ENCODE measurements at places on chromosomes 5 and 9.

DNA sequence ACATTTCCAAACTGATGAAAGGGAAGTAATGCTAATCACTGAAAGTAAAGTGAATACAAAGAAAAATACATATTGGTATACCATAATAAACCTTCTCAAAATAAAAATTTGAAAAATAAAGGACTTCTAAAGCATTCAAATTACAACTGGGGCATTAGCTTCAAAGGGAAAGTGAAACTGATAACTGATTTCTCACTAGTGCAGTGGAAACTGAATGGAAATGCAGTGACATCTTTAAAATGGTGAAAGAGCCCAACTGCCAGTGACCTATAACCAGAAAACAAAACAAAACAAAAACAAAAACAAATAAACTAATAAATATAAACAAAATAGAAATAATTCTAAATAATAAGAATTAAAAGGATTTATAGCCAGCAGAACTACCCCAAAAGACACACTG, 297.5 kb upstream of the GRIN3A start:
- no peak for DNase-seq

GRCh38 chr5:119795768-119796167, 166.4 kb downstream of the FAM170A start:
- no peak for DNase-seq

GRCh38 chr9:75734802-75735201, 155.7 kb upstream of the PCSK5 start:
- DNase-seq, result no peak

DNA sequence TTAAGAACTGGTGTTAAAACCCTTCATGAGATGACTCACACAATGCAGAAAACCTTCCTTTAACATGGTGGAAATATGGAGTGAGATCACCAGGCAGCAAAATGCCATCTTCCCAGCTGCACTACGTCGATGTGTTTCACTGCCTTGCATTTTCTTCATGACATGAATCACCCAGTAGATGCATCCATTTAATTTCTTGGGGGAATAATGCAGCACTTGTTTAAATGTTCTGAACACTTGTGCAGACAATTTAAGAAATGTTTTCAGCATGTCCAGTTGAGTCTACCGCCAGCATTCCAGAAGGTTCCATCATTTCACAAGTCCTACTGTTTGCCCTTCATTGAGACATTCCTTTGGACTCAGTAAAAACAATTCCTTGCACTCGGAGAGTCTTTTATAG, 81.6 kb downstream of the ADAMTS16 start:
- DNase-seq, result no peak

DNA sequence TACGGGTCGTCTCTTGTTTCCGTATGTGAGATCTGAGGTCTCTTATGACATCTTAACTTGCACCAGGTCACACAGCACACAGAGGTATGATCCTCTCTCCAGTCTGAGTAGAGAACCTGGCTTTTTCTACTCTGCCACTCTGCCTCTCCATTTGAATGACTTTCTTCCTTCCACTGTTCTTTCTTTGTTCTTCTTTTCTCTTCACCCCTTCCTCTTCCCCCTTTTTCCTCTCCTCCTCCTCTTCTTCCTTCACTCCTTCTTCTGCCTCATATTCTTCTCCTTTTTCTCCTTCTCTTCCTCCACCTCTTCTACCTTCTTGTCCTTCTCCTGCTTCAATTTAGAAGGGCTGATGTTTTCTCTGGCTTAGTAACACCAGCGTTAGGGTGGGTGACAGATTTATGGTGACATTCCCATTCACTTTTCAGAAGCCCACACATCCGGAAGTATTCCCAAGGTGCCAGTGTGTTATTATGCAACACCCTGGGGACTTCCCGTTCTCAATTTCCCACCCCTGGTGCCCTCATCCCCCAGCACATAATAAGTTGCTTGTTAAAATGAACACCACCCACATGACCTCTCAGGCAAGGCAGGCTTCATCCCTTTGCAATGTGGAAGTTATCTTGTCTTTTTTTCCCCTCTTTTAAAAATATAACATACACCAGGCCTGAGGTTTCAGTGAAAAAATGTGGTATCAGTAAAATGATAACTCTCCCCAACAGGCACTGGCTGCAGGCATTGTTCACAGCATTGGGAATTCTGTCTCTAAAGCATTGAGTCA, 122.0 kb downstream of the PAPPA start:
- DNase-seq, result no peak

- no peak for DNase-seq
Observed at GRCh38 chr5:179805529-179806249, 977 bp downstream of the MGAT4B start.

- no peak for DNase-seq
Observed at GRCh38 chr5:61623401-61624069, 291.5 kb downstream of the ZSWIM6 start.

DNA sequence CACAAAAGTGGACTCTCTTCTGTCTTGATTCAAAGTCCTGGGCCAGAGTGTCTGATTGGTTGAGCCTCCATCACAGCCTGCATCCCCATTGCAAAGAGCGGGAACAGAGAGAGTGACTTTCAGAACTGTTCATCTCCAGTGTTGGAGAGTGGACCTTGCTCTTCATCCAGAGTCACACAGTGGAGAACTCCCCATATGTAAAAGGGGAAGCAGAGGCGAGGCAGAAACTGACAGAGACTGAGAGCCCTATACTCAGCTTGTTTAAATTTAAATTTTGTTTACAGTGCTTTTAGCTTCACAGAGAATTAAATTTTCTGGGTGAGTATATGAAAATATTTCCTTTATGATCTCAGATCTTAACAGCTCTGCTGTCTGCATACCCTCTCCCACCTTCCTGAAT, 70.0 kb upstream of the SSBP2 start:
- no peak for DNase-seq

- no peak for DNase-seq
Observed at GRCh38 chr9:123775289-123776284, 154.3 kb downstream of the DENND1A start.

DNA sequence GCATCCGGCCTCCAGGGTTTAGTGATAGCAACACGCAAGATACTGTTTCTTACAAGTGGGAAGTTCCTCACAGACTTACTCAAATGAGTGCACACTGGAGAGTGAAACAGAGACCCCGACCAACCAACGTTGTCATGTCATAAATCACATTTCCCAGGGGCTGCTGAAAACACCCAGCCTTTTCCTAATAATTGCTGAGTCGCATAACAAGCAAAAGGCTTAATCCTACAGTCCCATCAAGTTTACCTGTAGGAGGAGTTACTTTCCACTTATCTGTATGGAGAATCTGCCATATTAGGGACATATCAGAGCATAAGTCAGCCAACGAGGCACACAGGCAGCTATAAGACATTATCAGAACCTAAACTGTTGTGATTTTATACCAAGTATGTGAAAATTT, 156.4 kb upstream of the LHFPL2 start:
- DNase-seq, result no peak

- DNase-seq, result no peak
Observed at GRCh38 chr9:111037708-111038330, 451 bp downstream of the LPAR1 start.

- no peak for DNase-seq
Observed at GRCh38 chr5:6355294-6355693, 23.1 kb downstream of the MED10 start.

- DNase-seq, result no peak
Observed at GRCh38 chr5:17185773-17186172, 31.7 kb upstream of the BASP1 start.

- DNase-seq, result no peak
Observed at GRCh38 chr9:120109242-120109641, 470.7 kb downstream of the CDK5RAP2 start.

DNA sequence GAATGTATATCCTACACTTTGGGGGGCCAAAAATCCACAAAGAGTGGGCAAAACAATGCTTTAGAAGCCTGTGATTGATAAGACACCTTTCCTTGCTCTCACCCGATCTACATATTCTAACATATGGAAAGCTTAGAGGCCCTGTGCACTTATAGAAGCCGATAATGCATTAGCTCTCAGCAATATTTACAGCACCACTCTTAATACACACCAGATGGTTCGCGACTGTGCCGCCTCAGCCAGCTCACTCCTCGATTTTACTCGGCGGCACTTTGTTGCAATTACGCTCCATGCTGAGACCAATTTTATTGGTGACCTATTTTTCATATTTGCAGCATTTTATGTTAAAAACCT, 18.8 kb downstream of the NR2F1 start:
- DNase-seq, result no peak

- DNase-seq, result no peak
Observed at GRCh38 chr5:151617841-151618710, 26.9 kb upstream of the FAT2 start.

DNA sequence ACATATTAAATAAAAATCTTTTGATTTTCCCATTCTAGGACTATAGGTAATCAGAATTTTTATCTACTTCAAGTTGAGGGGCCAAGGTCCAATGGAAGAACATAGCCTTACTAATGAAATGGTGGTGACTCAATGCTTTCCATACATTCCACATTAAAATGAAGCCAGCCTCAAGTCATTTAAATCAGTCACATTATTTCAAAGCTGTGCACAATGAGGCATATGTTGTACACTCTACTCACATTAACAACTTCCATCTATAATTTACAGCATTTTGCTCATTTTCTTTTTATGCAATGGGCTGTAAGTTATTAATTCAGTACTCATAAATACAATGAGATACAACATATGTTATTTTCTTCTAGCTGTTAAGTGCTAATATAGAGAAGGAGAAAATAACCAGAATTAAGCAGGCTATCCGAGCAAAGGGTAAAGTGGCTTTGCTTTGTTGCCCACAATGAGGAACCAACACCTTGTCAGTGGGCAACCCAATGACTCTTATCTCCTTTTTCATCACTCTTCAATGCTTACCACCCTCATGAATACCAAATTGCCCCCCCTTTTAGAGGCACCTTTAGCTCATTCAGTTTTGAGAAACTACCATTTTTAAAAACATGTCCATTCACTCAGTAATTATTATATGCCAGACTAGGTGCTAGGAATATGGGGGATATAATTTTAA, 52.4 kb downstream of the TTLL11 start:
- no peak for DNase-seq

DNA sequence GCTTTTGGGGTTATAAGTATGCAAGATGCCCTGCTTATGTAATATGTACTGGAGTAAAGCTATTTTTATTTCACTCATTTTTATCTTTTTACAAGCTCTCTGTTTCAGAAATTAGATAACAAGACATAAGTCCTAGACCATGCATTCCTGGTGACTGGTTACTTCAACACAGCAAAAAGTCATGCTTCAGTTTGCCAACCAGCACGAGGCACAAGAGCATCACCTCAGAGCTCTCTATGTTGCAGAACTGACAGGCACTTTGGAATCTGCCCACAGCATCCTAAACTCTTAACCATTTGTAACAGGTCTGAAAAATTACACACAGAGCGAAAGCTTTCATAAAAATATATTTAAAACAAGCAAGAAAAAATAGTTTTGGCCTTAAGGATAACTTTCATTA, 112.8 kb downstream of the MARCHF11 start:
- DNase-seq, result no peak

GRCh38 chr5:83265318-83265717, 188.0 kb downstream of the XRCC4 start:
- no peak for DNase-seq

DNA sequence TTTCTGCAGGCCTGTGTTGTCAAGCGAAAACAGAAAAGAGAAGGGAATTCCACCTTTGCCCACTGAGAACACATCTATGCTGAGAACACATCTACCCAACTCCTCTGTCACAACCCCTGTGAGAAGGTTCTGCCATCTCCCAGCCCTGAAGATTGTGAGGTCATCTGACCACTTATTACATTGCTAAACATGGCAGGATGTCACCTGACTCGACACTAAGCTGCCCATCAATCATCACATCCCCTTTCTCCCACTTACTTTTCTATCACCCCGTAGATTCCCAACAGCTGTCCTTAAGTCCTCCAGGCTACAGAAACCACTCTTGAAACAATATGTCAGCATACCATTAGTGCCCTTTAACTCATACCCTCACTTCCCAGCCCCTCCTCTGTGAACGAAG, 64.2 kb upstream of the PRSS3 start:
- no peak for DNase-seq

- DNase-seq, result no peak
Observed at GRCh38 chr5:142873831-142874230, 103.7 kb downstream of the ARHGAP26 start.

DNA sequence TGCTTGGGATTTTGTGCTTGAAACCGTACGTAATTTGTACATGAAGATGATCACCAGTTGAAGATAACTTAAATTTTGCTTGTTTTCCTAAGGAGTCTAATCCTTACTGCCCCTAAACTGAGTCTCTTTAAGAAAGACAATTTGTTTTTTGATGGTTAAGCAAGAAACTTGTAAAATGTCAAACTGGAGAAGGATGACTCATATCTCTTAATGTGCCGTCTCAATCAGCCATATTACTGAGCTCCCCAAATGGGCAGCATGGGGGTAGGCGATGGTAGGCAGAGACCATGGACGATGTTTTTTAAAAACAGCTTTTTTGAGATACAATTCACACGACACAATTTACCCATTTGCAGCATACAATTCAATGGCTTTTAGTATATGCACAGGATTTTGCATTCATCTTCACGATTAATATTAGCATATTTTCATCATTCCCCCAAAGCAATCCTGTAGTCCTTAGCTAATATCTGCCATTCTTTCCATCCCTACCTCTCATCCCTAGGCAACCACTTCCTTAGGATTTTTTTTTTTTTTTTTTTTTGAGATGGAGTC, 14.3 kb downstream of the ARHGAP26 start:
- no peak for DNase-seq

DNA sequence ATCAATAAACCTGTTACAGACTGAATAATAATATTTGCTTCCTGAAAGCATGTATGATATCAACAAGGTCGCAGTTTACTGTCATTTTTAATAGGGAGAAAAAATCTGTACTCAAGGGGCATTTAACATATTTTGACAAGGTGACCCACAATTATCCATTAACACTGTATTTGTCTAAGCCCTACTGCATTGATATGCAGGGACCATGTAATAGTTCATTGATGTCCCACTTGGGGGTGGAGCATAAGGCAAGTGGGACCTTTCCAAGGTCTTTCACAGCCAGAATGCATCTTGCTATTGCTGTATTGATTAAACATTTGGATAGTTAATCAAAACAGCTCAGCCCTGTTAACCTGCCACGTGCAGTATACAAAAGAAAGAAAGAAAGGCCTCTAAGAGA, 502.0 kb downstream of the NR2F1-AS1 start:
- no peak for DNase-seq

GRCh38 chr9:38732885-38733284, 13.0 kb upstream of the FAM240B start:
- no peak for DNase-seq

- no peak for DNase-seq
Observed at GRCh38 chr5:142974409-142974808, 204.2 kb downstream of the ARHGAP26 start.

DNA sequence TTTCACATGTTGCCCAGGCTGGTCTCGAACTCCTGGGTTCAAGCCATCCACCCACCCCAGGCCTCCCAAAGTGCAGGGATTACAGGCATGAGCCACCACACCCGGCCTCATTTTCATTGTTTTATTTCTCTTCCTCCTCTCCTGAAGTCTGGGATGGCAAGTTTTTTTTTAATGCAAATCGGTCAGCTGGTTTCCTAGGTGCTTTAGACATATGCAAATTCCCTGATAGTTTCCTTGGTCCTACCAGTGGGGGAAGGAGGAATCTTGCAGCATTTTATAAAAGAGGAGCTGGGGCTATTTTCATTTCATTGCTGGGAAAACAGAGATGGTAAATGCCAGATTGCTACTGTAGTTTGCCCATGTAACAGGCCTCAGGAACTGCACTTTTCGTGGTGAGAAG, 179.4 kb downstream of the ACTL7B start:
- DNase-seq, result no peak

Measured in activated CD4-positive, alpha-beta T cell treated with anti-CD3 and anti-CD28 coated beads, Interleukin-2, amount 50 U/mL, for 24 hours (primary cell).